ENCODE measurements at places on chromosomes 1 and 21.

GRCh38 chr1:88985032-88985431 is 7.4 kb downstream of the KYAT3 start:
- no peak for DNase-seq

DNA sequence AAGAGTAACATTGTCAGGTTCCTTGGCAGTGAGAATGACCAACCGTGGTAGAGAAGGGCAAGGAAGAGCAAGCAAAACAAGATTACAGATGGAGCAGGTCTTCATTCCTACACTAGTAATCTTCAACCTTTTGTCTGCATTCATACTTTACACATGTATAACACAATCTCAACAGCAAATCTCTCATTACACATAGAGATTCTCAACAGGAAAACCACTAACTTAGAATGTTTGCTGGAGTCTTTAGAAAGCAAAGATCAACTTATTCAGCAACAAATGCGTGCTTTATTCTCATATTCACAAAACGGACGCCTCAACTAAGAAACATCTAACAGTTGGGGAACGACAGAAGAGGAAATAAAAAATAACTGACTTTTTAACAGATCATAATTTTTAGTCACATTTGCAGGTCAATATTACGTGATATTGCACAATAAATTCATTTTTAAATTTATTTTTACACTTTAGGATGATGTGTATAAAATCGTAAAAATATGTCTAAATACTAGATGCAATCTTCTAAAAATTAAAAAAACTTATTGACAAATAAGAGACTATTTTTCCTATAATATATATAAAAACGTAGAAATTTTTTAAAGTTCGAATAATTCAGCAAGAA is 82.9 kb downstream of the ARID4B start:
- DNase-seq: no peak

DNA sequence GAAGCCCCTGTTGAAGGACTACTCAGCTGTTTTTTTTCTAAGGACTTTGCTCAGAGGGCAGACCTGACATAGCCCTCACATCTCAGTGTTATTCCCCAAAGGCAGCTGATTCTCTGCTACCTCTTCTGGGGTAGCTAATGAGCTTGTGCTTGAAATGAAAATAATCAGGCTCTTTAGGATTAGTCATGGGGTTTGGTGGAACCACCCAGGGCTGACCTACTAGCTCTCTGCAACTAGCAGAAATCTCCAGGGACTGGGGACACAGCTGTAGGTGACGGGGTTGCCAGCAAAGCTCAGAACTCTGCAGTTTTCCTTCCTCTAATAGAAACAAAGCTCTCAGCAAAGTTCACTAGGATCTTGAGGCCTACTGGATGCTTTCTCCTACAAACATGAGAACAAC is 106.4 kb upstream of the BCL9 start:
- DNase-seq: no peak

DNA sequence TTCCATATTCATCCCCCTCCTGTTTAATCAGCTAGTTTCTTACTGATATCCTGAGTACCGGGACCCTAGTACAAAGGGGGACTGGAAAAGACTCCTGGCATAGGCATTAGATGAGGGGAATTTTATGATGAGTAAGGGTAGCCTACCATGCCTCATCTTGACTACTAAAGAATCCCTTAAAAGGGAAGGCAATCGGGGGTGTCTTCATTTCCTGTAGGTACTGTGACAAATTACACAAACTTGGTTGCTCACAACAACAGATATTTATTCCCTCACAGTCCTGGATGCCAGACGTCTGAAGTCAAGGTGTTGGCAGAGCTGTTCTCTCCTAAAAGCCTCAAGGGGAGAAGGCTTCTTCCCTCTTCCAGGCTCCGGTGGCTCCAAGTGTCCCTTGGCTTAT is 28.9 kb upstream of the RUNX1 start:
- DNase-seq: no peak

DNA sequence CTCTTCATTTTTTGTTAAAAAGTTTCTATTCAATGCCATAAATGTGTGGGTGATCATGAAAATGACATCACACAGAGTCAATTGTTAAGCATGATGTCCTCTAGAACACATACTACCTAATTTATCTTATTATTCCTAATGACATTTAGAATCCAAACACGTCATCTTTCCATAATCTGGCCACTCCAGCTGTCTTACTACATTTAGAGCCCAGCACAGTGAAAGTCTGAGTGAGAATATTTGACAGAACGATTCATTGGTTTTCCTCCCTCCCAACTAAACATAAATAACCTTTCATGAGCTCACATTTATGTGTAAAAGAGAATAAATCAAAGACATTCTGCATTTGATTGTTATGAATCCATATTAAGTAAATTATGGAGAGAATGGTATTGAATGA is 160.7 kb downstream of the OLFM3 start:
- no peak for DNase-seq

DNA sequence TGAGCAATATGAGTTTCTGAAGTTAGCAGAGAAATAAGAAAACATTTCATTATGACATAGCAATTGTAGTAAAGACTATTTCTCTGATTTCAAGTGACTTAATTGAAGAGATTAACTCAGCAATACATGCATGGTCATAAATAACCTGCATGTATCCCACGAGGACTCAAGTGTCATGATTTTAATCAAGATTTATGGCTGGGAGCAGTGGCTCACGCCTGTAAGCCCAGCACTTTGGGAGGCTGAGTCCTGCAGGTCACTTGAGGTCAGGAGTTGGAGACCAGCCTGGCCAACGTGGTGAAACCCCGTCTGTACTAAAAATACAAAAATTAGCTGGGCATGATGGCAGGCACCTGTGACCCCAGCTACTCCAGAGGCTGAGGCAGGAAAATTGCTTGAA is 311.9 kb upstream of the PLD5 start:
- DNase-seq: no peak

GRCh38 chr1:156556354-156556753 is 16.0 kb downstream of the IQGAP3 start:
- no peak for DNase-seq

- DNase-seq: no peak
Measured at GRCh38 chr1:113141650-113142473, 68.9 kb downstream of the LRIG2 start.

DNA sequence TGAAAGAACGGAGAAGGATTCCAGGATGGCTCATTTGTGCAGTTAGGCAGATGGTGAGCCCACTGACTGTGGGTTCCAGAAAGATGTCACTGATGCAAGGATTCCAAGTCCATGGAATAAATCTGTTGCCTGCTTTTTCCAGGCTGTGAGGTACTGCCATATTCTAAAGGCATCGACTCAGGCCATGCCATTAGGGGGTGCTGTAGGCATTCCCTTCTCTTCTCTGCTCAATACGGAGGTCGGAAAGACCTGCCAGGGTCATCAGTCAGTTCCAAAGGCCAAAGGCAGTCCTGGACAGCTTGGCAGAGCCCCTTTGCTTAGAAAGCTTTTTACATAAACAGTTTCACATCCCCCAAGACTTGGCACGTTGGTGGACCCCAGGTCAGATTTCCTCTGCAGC is 31.7 kb upstream of the TMEM125 start:
- peak; percentile 18 for DNase-seq

GRCh38 chr1:215055281-215055935 is 27.1 kb upstream of the KCNK2 start:
- DNase-seq: no peak

DNA sequence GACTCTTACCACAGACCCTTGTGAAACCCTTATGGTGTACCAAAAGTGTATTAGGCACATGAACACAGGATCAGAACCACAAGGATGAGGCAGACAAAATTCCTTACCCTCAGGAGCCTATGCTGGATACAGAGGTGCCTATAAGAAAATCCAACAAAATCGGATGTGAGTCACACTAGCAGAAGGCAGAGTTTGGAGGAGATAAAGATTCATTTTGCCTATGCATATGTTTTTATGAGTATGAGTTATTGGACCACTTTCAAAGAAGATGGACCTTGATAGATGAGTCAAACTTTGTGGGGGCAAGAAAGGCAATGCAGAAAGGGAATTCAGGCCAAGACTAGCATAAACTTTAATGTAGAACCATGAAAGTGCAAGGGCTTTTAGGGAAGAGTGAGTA is 17.0 kb downstream of the CAMK1G start:
- no peak for DNase-seq

- DNase-seq: no peak
Measured at GRCh38 chr1:210397252-210397651, 68.5 kb downstream of the HHAT start.

GRCh38 chr1:185271921-185272320 is 45.1 kb downstream of the IVNS1ABP start:
- DNase-seq: no peak

- no peak for DNase-seq
Measured at GRCh38 chr1:118381197-118381869, 196.3 kb upstream of the SPAG17 start.

- no peak for DNase-seq
Measured at GRCh38 chr1:231721436-231721835, 94.8 kb downstream of the DISC1 start.

DNA sequence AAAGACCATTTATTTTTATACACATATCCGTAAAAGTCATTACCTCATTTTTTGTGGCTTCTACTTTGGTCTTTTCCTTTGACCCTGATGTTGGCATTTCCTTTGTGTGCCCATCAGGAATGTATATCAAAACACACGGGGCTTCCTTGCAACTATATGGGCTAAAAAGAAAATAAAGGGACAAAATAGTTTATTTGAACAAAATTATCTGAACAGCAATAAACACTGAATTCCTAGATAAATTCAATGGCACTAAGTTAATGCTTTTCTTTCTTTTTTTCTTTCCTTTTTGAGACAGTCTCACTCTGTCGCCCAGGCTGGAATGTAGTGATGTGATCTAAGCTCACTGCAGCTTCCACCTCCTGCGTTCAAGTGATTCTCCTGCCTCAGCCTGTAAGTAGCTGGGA is 45.2 kb downstream of the EPRS1 start:
- DNase-seq: no peak

- no peak for DNase-seq
Measured at GRCh38 chr21:44397431-44398031, 44.1 kb downstream of the TRPM2 start.

- DNase-seq: no peak
Measured at GRCh38 chr1:116794804-116795481, 40.7 kb downstream of the CD2 start.

DNA sequence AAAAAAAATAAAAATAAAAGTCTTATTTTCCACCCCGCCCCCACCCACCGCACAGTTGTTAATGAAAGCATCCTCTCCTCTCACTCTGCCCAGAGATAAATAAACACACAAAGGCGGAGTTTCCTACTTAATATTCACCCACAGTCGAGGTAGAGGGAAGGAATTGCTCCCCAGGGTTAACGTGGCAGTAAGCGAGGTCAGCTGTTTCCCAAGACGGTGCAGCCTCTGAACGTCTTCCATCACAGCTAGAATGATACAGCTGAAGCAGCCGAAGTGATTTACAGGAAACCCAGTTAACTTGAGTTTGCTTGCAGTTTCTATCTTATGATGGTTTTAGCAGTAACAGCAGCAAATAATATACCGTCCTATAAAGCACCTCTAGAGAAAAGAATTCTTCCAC is 283.9 kb downstream of the PBX1 start:
- no peak for DNase-seq

GRCh38 chr1:185398022-185398421 is 81.0 kb upstream of the IVNS1ABP start:
- DNase-seq: no peak
